Vagina (tissue), 2 donors: ENCODE measurements at places on chromosomes 12 and 14.

DNA sequence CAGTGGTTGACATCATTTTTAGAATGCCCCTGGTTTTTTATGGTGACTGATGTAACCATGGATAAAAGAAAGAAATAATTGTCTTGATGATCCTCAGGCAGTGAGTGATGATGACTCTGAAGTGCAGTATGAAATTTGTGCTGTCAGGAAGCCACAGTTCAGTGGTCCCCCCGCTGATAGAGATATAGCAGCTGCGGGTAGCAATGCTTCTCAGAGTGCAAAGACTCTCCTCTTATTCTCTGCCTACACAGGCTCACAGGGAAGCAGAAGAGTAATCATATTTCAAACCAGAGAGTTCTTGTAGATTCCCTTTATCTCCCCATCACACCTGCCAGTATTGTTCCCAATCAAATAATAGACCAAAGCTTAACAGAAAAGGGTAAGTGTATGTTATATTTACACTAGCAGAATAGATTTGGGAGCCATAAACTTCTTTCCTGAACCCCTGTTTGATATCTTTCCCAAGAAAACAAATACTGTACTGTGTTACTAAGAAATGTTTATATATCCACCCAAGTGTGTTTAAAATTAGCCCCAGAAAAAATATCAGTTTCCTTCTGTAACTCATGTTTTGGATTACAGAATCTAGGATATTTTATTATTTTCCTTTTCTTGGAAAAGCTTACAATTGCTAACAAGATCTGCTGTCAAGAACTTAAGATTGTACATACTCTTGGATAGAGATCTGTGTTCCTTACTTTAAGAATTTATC, 1817.4 kb upstream of the FLRT2 start:
- DNase-seq: no peak

DNA sequence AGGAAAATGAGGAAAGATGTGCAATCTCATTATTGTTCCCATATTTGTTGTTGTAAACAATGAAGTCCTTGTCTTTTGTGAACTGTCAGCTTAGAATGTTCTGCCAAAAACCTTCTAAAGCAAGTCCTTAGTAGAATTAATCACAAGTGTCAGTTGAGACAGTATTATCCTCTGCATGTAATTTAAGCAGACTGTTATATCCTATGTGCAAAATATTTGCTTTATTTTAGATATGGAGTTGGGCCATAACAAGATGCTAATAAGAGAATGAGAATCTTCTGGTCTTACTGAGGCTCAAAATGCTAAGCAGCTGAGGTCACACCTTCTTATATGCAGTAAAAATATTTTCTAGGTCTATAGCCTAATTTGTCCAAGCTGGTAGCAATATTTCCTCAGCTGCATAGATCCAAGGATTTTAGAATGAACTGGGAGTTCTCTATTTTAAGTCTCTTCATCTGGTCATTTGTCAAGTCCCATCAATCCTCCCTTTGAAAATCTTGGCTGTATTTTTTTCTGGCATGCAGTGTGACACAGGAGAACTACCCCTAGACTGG, 222.3 kb upstream of the NAV3 start:
- no peak for DNase-seq

- DNase-seq: no peak
These were observed 54.0 kb downstream of the MIPOL1 start for GRCh38 chr14:37251775-37252174.

GRCh38 chr12:4280351-4281163, 7.0 kb downstream of the CCND2 start:
- peak; percentile 87 for DNase-seq

- DNase-seq: no peak
These were observed 91.2 kb downstream of the RFLNA start for GRCh38 chr12:124386059-124386458.

GRCh38 chr14:90644882-90645281, 171.3 kb downstream of the TTC7B start:
- no peak for DNase-seq

- DNase-seq: no peak
These were observed 1.5 kb downstream of the NRIP2 start for GRCh38 chr12:2833327-2833726.

DNA sequence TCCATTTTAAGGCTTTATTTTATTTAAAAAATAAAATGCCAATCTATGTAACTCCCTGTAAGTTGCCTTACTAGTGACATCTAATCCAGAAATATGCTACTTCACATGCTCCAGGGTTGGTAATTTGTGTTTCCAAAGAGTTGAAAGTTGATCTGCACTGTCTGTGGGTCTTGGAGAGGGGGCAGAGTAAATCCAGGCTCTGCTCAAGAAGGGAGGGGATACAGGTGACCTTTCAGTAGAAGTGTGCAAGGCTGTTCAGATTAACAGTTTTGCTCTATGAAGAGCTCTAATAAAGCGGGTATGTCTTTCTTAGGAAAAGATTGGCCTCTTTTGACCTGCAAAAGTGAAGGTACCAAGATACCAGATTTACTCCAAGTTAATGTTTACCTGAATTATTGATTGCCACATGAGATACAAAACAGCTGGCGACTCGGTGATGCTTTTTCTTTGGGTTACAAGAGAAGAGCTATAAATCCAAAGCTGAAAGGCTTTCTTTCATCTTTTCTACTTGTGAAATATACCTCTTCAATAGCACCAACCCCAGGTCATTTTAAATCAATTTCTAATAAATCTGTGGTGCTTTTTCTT, 75.6 kb upstream of the FLRT2 start:
- DNase-seq: no peak

DNA sequence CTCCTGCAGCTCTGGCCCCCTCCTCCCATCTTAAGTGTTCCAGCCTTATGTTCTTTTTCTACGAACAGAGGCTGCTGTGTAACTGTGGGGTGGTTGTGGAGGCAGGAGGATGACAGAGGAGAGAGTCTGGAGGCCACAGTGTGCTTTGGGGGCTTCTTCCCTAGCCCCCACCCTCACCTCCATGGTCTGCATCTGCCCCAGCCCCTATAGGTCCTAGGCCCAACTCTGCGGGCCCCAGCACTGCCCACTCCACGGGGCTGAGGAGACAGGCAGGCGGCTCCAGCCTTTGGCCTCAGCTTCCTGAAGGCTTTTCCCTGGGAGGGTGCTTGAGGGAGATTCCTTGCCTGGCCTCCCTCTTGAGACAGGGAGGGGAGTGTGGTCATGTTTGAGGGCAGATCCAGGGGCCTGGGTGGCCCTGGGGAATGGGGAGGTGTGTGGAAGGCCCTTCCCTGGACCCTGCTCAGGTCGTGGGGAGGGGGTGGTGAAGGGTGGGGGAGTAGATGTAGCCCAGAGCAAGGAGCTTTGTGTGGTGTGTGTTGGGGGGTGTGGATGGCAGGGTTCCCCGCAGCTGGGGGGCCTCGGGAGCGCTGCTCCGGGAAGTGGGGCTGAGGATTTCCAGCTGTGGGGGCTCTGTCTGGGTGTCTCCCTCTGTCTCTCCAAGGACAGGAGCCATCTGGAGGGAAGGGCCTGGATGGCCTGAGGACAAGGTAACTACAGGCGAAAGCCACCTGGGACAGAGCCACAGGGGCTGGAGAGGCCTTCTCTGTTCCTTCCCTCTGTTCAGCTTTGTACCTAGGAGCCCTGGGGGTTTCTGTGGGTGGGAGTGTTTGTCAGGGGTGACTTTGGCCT, 1.1 kb downstream of the SMIM41 start:
- DNase-seq: no peak

- no peak for DNase-seq
These were observed 53.3 kb downstream of the C2CD5 start for GRCh38 chr12:22491034-22491433.

DNA sequence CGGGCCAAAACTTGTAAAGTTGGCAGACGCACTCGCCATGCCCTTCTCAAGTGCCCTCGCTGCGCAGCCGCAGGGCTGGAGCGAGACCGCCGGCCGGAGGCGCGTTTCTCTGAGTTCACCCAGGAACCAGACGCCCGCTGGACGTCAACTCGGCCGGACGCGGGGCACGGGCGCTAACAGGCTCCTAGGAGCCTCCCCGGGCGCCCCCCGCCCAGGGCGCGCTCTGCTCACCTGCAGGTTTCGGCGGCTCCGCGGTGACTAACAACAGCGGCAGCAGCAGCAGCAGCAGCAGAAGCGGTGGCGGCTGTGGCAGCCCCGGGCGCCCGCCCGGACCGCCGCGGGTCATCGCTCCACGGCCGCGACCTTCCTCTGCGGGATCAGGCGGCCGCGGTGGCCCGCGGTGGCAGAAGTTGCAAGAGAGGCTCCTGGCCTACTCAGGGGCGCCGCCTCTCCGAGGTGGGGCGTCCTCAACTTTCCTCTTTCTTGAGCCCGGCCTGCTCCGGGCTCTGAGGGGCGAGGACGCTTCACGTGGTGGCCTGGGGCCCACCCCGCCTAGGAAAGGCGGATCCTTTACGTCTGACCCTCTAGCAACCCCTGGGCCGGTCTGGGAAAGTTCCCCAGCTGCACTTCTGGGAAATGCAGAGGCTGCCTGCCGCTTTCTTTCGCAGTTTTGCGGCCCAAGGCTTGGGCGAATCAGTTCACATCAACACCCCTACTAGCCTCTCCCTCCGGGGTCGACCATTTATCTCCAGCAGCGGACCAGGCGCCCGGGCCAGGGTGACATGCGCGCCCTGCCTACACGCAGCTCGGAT, at the start of gene PLBD1:
Gene PLBD1, minus strand, starts transcription at position 533 of the 812 bp plus-strand sequence. Its CDS starts 187 bp downstream, at position 346.
- DNase-seq: no peak

DNA sequence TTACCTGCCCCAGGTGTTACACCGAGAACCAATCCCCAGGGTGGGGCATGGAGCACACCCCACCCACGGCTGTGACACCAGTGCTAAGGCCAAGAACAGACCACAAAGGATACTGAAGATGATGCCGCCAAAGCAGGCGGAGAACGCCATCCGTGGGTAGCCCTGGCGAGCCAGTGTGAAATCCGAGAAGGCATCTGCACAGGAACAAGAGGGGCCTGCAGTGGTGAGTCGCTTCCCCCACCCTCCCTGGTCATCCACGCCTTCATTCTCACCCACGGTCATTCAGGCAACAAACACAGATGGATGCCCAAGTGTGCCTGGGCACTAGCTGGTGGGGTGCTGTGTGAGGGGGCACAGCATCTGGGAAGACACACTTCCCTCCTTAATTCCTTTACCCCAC, 28.5 kb downstream of the SLC8B1 start:
- DNase-seq: no peak

GRCh38 chr12:51714666-51715065, 123.6 kb downstream of the SCN8A start:
- DNase-seq: no peak

DNA sequence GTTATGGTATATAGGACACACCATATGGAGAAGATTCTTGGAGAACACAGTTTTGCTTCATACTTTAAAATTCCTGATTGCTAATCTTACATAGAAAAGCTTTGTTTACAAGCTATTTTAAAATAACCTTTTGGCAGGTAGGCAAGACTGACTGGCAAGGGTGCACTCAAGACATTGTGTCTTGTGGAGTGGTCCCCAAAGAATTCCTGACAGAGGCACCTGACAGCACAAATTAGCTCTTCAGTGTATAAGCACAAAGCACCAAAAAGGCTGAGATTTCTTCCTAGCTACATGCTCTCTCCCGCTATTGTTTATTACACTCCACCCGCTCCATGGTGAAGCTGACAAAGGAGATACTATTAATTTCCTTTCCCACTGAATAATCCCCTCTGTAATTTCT, 139.4 kb downstream of the MON2 start:
- no peak for DNase-seq

- no peak for DNase-seq
These were observed 323.4 kb upstream of the SFSWAP start for GRCh38 chr12:131387281-131388163.

GRCh38 chr14:62778852-62779251, 266.4 kb downstream of the KCNH5 start:
- no peak for DNase-seq

DNA sequence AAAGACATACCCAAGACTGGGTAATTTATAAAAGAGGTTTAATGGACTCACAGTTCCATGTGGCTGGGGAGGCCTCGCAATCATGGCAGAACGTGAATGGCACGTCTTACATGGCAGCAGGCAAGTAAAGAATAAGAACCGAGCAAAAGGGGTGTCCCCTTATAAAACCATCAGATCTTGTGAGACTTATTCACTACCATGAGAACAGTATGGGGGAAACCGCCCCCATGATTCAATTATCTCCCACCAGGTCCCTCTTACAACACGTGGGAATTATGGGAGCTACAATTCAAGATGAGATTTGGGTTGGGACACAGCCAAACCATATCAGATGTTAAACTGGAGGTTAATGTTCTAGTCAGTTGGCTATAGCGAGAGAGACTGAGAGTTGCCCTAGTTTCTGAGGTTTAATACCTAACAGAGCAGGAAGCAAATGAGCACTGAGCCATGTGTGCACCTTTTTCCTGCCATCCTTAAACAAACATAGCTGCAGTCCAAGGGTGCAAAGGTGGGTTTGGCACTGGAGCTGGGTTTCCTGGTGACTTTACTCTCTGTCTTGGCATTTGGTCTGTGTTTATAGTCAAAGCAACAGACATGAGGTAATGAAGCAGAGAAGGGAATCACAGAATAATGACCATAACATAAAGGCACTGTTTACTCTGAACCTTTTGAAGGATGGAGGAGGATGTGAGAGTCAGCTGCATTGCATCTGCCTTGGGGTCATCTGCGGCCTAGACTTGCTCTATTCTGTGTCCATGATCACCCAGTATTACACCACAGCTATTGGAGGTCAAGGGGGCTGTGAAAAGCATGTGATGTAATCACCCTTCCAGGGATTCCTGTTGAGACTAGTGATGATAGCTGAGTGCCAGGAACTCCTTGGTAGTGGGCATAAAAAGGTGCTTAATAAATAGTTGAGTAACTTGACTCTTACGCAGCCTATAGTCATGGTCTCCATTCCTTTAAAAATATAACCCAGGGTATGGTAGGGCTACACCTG, 83.6 kb upstream of the USP44 start:
- DNase-seq: no peak

GRCh38 chr12:125402874-125403789, 337.9 kb downstream of the AACS start:
- no peak for DNase-seq

GRCh38 chr12:97312570-97313135, 150.0 kb upstream of the RMST start:
- DNase-seq: no peak

GRCh38 chr12:130714091-130714590, 2.0 kb downstream of the RIMBP2 start:
- no peak for DNase-seq

DNA sequence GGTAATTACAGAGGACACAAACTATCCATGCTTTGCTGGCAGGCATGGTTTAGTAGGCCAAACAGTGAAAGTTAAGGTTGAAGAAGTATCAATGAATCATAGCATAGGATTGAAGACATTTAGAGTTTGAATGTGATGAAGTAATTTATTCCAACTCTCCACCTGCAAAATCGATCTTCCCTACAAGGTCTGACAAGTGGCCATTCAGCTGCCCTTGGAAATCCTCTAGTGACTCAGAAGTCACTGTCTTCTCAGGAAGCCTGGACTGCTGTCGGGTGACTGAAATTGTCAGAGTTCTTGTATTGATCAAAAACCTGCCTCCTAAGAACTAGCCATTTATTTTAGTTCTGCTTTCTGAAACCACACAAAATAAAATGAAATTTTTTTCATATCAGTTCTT, 17.7 kb upstream of the STXBP6 start:
- no peak for DNase-seq
